Astrocyte (in vitro differentiated cells and primary cell): ENCODE measurements at places on chromosomes 4 and X.
A peak's percentile ranks its signal among the peaks of the same experiment; 100 is the strongest.

DNA sequence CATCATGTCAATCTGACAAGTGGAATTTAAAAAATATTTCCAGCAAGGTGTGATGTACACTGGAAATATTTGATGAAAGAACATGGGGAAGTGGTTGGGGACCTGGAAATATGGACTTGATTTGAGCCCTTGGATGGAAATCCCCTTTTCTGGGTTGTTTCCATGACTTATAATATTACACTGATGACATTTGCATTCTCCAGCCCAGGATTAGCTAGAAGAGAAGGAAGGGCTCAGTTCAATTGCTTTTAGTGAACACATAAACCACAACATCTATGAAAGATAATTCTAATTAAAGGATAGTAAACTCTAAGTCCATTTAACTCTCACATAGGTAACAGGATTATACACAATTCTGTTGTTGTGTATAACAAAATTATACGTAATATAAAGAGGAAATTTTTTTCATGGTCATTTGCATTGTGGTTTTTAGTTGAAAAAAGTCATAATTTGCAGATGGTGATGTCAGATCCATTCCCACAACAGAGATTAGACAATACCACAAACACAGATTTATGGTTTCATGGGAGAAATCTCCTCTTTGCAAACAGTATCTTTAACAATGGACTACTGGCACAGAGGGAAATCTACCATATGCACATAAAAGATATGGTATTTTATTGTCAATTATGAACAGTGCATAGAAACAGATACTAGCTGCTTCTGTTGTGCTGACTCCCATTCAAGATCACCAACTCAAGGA is 126.5 kb downstream of the DKK2 start:
- H3K4me1 ChIP-seq: no peaks in the 10 kb centered on the region
- DNase-seq: no peak
- H3K36me3 ChIP-seq: no peaks in the 10 kb centered on the region
- H3K4me3 ChIP-seq: no peak overlapping the region

DNA sequence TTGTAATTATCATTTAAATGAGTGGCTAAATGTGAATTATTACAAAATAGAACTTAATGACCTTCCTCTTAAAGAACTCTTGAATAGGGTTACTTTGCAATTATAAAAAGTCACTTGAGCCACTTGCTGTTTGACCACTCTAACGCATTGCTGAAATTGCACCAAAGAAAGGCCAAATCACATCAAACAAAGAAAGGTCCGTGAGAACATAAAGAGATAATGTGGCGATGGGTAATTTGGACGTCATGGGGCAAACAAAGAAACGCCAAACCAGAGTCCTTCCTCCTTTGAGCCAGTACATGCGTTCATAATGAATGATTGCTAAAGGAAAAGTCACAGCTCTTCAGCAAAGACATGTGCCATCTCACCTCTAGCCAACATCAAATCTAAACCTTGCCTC is 229.8 kb upstream of the STS start:
- H3K27me3 ChIP-seq: no peaks in the 10 kb centered on the region
- H3K4me1 ChIP-seq: no peaks in the 10 kb centered on the region
- DNase-seq: no peak
- H3K36me3 ChIP-seq: no peaks in the 10 kb centered on the region
- no peak overlapping the region for H3K27ac ChIP-seq
- no peak overlapping the region for H3K4me3 ChIP-seq

- peaks cover 3% of the 10 kb centered on the region for H3K27me3 ChIP-seq
- H3K36me3 ChIP-seq: no peaks in the 10 kb centered on the region
- no peak overlapping the region for H3K27ac ChIP-seq
- no peaks in the 10 kb centered on the region for H3K4me1 ChIP-seq
Measured at GRCh38 chr4:152112887-152113286, 352.1 kb upstream of the GATB start.

DNA sequence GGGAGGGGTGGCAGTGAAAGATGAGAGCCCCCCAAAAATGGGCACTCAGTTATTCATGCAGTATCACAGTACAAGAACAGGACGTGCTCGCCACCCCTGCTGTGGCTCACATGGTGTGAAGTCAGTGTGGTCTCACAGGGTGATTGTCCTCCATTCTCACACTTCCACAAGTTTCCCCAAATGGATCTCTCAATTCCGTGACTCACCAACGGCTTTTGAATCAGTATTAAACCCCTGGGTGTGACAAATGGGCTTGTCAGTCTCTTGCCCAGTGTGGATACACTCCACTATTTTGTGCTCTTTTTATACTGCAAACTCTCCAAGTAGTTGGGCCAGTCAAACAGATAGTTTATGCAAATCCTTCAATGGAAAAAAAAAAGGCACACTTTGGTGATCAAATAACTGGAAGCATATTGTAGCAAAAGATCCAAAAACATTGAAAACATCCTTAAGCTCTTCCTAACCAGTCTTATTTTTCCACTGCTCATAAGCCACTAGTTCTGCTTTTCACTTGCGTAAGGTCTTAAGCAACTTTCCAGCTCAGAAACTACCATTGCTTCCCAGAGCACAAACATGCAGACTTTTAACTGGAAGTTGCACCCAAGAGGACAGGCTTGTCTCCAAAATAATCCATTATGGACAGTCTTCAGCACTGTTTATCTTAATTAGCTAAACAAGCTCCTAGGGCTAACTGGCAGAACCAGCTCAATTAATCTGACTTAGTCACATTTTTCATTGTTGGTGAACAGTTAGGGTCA is 365.7 kb downstream of the PPP3CA start:
- no peak overlapping the region for H3K4me3 ChIP-seq
- no peak overlapping the region for H3K27ac ChIP-seq
- no peaks in the 10 kb centered on the region for H3K27me3 ChIP-seq
- peaks cover 22% of the 10 kb centered on the region for H3K4me1 ChIP-seq

- no peaks in the 10 kb centered on the region for H3K36me3 ChIP-seq
- H3K4me1 ChIP-seq: no peaks in the 10 kb centered on the region
- no peak overlapping the region for H3K4me3 ChIP-seq
- no peaks in the 10 kb centered on the region for H3K27me3 ChIP-seq
- peak; percentile 20 for DNase-seq
- H3K27ac ChIP-seq: no peak overlapping the region
Measured at GRCh38 chrX:141642979-141643378, 53.5 kb downstream of the SPANXA2 start.

DNA sequence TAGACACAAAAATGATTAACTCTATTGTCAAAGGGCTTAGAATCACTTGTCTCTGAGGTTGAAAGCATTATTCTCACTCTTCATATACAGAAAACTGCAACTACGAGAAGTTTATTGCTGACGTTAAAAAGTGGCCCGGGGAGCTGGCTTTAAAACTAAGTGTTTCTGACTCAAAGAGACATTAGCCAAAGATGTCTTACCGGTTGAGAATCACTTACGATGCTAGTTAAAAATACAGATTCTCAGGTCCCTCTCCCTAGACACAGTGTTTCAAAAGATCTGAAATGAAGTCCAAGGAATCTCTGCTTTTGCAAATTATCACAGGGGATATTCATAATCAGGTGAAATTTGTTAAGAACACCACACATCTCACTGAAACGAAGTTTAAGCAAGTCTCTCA is 1.2 kb downstream of the GNPDA2 start:
- H3K4me3 ChIP-seq: peak overlapping the region; percentile 87
- H3K36me3 ChIP-seq: no peaks in the 10 kb centered on the region
- DNase-seq: no peak
- H3K27me3 ChIP-seq: no peaks in the 10 kb centered on the region
- H3K27ac ChIP-seq: no peak overlapping the region
- H3K4me1 ChIP-seq: no peaks in the 10 kb centered on the region

DNA sequence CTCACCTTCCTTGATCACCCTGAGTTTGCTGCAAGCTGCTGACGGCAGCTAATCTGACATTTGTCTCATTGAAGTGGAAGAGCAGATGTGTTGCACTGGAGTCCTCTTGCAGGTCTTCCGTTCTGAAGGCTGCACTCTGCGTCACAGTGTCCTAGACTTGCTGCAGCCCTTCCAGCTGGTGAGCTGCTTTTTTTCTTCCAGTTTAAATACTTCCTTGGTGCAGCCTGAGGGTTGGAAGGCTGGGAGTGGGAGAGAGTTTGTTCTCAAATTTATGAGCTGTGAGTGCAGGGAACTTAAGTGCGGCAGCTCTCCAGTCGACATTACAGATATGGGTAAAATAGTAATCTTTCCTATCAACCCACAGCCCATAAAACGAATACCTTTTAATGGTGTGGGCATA is 303.6 kb upstream of the FAT1 start:
- no peaks in the 10 kb centered on the region for H3K27me3 ChIP-seq
- no peaks in the 10 kb centered on the region for H3K36me3 ChIP-seq
- H3K4me1 ChIP-seq: no peaks in the 10 kb centered on the region
- no peak overlapping the region for H3K4me3 ChIP-seq

- H3K4me3 ChIP-seq: no peak overlapping the region
- no peak overlapping the region for H3K27ac ChIP-seq
- no peaks in the 10 kb centered on the region for H3K4me1 ChIP-seq
- DNase-seq: no peak
- no peaks in the 10 kb centered on the region for H3K36me3 ChIP-seq
- H3K27me3 ChIP-seq: no peaks in the 10 kb centered on the region
Measured at GRCh38 chr4:67106861-67107460, 438.3 kb downstream of the CENPC start.

DNA sequence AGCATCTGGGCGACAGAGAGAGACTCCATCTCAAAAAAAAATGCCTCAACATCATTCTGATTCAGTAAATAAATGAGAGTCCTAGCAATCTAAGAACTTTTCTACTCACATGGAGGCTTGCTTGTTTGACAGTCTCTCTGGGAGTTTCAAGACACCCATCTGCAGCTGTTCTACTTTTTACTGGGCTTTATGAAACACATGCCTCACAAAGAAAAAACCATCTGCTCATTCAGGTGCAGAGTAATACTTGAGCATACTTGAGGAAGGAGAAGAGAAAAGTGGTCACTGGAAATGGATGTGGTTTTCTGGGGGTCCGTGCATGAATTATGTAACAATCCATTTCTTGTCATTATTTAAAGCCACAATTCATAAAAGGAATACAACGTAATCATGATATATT is 87.1 kb upstream of the DDX53 start:
- no peak overlapping the region for H3K4me3 ChIP-seq
- no peaks in the 10 kb centered on the region for H3K4me1 ChIP-seq
- no peak overlapping the region for H3K27ac ChIP-seq

DNA sequence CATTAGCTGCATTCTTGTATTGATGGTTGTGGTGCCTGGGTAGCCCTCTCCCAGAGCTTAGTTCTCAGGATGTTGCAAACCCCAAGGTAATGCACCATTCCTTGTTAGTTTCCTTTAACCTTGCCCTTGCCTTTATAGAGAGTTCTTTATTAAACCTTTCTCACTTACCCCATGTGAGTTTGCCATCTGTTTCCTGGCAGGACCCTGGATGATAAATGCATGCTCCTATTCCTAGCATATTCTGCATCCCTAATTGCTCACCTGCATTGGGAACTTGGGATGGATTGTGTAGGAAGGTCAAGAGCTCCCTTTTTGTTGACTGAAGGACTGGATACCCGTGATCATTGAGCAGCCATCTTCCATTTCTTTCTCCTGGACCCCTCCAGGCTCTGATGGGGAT is 59.9 kb upstream of the AP1S2 start:
- no peak for DNase-seq
- H3K27ac ChIP-seq: no peak overlapping the region
- H3K4me3 ChIP-seq: no peak overlapping the region

- H3K27ac ChIP-seq: peak overlapping the region; percentile 91
- peaks cover 11% of the 10 kb centered on the region for H3K36me3 ChIP-seq
- peak overlapping the region; percentile 94 for H3K4me3 ChIP-seq
Measured at GRCh38 chrX:47194194-47194787, 662 bp downstream of the UBA1 start.

DNA sequence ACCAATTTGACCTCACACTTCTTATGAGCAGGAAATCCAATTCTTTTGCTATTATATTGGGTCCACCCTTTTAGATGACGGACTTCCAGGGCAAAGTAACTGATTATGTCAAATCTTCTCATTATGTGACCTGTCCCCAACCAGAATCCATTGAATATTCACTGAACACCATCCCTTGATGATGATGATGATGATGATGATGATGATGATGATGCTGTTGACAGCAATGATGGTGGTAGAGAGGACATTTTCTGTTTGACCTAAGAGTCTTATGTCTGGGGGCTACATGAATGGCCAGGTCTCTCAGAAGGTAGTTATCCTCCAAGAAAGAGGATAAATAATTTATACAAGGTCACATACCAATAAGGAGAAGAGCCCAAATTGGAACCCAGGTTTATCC is 5.2 kb downstream of the TCEAL8 start:
- no peak overlapping the region for H3K27ac ChIP-seq
- no peak overlapping the region for H3K4me3 ChIP-seq
- no peak for DNase-seq
- no peaks in the 10 kb centered on the region for H3K27me3 ChIP-seq
- no peaks in the 10 kb centered on the region for H3K4me1 ChIP-seq

GRCh38 chr4:24988776-24989175 is 42.0 kb downstream of the LGI2 start:
- no peak overlapping the region for H3K27ac ChIP-seq
- peaks cover 3% of the 10 kb centered on the region for H3K27me3 ChIP-seq
- no peaks in the 10 kb centered on the region for H3K4me1 ChIP-seq
- no peak overlapping the region for H3K4me3 ChIP-seq
- no peaks in the 10 kb centered on the region for H3K36me3 ChIP-seq

DNA sequence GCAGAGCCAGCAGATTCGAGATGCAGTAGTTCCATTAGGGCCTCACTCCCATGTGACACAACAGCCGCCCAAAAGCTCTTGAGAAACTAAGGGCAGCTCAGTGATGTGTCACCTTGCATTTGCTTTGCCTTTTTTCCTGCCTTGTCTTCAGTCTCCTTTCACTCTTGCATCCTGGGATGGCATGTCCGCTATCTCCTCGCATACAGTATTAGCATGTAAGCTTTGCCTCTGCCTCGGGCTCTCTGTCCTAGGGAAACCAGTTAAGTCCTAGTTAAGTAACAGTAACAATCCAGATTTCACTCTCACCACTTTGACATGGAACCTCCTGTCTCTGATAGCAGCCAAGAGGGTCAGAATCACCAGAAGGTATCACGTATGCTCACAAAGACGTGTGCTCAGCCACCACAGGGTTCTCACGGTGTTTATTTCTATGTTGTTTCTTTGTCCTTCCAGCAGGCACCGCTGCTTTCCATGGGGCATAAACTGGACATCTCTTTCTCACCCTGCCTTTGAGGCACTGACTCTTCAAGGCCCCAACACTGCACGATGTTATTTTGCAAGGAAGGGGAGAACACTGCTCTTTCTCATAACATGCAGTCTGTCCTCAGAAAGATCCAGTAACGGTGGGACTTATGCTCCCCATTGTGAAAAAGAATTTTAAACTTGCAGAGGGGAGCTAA is 26.7 kb upstream of the SORBS2 start:
- H3K27ac ChIP-seq: peak overlapping the region; percentile 84
- H3K4me3 ChIP-seq: no peak overlapping the region
- H3K36me3 ChIP-seq: no peaks in the 10 kb centered on the region
- H3K4me1 ChIP-seq: peaks cover 29% of the 10 kb centered on the region
